Fibroblast of skin of right biceps (primary cell): ENCODE measurements at places on chromosomes 11 and 22.

DNA sequence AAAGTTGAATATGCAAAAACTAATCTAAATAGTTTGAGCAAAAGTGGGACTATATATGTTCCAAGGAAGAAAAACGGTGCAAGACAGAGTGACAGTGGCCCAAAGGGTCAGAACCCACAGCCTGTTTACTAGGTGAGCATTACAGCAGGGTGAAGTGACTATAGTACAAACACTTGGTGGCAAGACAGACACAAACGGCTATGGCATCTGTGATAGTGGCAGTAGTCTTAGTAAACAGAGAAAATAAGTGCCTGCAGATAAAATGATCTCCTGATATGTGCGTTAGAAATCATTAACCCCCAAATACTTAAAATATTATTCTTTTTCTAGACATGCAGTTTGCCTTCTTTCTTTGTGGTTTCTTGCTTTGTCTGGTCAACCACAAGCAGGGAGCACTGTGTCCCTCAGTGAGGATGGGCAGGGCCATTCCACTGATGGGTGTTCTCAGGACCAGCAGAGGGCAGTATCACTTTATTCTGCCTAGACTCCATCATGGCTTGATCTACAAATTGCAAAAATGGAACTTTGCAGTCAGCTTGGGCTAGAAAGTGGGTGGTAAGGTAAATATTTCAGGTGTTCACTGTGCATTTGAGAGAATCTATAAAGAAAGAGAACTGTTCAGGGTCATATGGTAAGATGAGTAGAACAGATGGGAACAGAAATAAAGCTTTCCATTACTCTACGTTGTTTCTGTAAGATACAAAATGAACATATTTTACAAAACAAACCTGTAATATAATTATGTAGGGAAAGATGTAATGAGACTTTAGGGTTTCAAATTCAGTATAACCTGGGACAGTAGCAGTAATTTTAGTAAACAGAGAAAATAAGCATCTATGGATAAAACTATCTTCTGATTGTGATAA is 198.2 kb downstream of the SWAP70 start:
- peak; percentile 82 for DNase-seq

GRCh38 chr11:95283650-95284049 is 52.6 kb upstream of the SESN3 start:
- DNase-seq = peak; percentile 28

DNA sequence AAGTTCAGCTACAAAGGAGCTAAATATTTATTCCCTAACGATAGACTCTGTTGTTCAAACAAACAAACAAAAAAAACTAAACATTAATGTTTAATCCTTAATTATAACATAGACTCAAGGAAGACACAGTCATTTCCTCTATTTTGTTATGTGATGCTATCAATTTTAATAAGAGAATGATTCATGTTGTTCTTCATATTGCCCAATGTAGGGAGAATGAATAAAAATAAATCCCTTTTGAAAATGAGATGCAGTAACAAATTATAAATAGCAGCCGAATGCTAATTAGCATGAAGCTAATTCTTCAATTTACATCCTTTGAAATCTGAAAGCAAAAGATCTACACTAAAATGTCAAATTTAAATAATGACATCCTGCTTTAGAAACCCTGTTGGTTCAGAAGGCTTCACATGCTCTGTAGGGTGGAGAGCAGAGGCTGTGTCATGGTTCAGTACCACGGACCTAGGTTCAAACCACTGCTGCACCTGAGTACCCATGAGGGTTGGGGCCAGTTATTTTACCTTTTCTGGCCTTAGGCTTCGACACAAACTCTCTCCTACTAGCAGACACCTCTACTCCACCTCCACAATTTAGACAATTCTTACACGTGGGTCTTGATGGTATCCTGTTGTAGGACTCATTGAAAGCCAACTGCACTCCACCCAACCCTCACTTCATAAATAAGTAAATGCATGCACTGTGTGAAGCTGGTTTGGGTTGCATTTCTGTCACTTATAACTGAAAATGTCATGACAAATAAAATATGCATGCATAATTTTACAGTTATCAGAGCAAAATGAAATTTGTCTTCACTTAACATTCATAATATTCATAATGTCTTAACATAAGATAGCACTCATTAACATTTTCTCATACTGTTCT is 89.0 kb downstream of the RRAS2 start:
- no peak for DNase-seq

GRCh38 chr11:93626038-93626437 is 35.4 kb upstream of the CEP295 start:
- no peak for DNase-seq

- peak; percentile 81 for DNase-seq
Observed at GRCh38 chr11:7892059-7892699, 38.9 kb downstream of the OR10A6 start.

- no peak for DNase-seq
Observed at GRCh38 chr11:14503023-14503422, 3.4 kb upstream of the COPB1 start.
